ENCODE measurements at places on chromosomes 2 and 18. TPM values are rescaled to one million over a fixed set of nuclear protein-coding genes. Genes with fewer than 3 reads are reported as not detected.

DNA sequence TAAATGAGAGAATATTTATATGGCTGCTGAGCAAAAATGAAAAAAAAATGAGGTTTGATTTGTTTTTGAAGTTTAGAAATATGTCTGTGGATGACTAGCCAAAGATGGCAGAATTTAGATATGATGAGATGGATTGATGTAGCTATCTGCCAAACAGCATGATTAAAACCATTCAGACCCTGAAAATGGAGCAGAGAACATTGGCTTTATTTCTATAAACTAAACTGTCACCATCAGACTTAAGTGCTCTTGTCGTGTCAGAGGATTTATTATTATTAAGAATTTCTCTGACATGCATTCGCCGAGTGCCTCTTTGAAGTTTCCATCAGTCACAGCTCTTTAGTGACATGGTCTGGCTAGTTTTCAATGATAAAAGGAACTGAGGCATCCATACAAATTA lies 151.7 kb downstream of the LRRTM4 start:
- no peak for DNase-seq

DNA sequence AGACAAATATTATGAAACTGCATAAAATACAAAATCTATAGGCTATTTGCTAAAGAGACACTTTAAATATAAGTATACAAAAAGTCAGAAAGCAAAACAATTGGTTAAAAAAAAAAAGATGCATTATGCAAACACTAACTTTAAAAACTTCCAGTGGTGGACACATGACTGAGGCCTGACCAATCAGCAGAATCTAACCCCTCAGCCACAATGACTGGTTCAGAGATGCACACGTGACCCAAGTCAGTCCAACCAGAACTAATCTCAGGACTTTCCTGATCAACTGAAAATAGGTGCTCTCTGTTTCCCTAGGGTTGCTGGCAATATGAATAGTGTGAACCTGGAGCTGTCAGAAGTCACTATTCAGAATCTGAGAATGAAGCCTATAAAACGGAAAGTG lies 22.7 kb downstream of the DNER start:
- DNase-seq = no peak

- DNase-seq = no peak
Observed at GRCh38 chr2:44642123-44642857, 280.5 kb downstream of the CAMKMT start.

The KHK gene
- 5.7 TPM for total RNA-seq

The STEAP3 gene
- 5.7 TPM for total RNA-seq

The DPP10 gene
- total RNA-seq = not detected
